ENCODE measurements at places on chromosomes 7 and 10.

DNA sequence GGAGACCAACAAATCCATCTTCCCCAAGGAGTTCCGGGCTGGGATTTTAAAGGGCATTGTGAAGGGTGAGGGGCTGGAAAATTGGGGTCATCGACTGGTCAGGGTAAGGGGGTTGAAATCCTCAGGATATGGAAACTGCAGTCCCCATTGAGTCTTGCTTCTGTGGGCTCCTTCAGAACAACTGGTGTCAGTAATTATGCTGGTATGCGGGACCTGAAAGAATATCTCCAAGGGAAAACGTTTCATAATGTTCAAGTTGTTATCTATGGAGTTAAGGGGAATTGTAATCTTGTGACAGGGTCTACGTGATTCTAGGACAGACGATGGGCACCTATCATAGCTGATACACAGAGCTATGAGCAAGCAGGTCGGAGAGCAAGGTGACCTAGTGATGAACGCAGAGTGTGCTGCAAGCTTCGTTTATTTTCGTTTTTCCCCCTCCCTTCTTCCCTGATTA lies 494 bp upstream of the RHBDD2 start:
- no peak for DNase-seq

- no peak for DNase-seq
Measured at GRCh38 chr10:63917363-63917762, 396.2 kb downstream of the REEP3 start.

DNA sequence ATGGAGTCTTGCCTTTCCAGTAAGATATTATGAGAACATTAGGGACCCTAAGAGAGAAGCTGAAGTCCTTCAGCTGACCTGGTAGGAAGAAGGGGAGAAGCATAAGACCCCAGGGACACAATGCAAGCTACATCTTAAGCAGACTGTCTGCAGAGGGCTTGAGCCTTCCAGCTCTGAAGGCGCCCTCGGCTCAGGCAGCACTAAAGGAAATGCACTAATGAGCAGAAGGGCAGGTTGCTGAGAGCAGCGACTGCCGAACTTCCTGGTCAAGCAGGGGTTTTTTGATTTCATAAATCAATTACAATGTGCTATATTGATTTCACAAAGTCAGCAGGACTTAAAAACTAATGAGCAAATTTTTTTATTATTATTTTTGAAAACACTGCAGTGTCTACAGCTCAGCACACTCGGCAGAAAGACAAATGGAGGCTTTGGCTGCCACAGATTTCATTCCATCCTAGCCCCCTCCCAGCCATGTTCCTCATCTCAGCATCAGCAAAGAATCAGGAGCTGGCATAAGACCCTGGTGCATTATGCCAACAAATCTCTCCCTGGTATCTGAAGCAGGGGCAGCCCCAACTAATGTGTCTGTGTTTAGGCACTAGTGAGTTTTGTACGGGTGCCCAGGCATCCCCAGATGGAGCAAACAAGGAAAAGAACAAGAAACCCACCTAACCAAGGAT lies 57.1 kb downstream of the LRRTM3 start:
- DNase-seq = no peak

DNA sequence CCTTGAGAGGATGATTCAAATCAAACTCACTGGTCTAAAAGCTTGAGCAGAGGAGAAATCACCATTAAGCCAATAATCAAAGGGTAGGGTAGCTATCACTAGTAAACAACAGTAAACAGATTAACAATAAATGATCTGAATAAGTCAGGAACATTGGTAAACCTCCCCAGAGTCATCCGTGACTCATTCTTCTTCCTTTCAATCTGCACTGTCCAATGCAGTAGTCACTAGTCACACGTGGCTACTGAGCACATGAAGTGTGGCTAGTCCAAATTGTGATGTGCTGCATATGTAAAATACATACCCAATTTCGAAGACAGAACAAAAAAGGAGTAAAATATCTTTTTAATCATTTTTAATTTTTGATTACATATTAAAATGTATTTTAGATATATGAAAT lies 64.0 kb downstream of the ERCC6 start:
- DNase-seq = no peak

- no peak for DNase-seq
Measured at GRCh38 chr10:59008452-59008851, 168.0 kb upstream of the PHYHIPL start.

GRCh38 chr10:114908896-114909295 lies 29.1 kb upstream of the TRUB1 start:
- no peak for DNase-seq

GRCh38 chr10:2620827-2621521 lies 446.4 kb upstream of the PFKP start:
- DNase-seq = no peak

DNA sequence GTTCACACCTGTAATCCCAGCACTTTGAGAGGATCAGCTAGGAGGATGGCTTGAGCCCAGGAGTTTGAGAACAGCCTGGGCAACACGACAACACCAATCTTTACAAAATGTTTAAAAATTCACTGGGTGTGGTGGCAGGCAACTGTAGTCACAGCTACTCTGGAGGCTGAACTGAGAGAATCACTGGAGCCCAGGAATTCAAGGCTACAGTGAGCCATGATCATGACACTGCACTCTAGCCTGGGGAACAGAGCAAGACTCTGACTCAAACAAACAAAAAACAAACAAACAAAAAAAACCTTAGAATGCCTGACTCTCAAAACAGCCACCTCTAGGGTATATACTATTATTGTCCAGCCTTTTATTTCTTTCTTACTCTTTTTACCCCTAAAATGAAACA lies 56.5 kb upstream of the PAPSS2 start:
- no peak for DNase-seq

- peak; percentile 6 for DNase-seq
Measured at GRCh38 chr7:118080947-118081346, 103.0 kb upstream of the LSM8 start.

DNA sequence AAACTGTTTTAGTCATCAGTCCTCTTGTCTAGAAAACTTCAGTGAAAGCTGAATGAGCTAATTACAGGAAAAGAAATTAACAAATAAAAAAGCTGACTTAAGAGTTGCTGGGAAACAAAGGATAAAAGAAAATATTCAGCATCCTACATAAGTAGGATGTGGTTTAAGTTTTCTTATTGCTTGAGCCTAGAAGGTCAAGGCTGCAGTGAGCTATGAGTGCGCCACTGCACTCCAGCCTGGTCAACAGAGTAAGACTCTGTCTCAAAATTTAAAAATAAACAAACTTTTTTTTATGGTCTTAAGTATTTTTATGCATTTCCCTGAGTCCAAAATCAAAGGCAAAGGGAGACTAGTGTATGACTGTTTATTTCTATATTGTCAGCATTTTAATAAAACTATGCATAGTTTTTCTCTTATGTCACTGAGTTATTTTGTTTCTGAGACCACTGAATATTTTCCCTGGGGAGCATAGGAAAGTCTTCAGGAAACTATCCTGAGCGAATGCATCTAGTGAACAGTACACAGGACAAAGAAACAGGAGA lies 40.0 kb upstream of the LRRN3 start:
- DNase-seq = no peak

- no peak for DNase-seq
Measured at GRCh38 chr7:105306298-105306748, 82.4 kb downstream of the SRPK2 start.

- DNase-seq = no peak
Measured at GRCh38 chr7:151866761-151867655, 9.9 kb downstream of the PRKAG2 start.

GRCh38 chr7:90453259-90453891 lies 16.1 kb upstream of the PTTG1IP2 start:
- no peak for DNase-seq

GRCh38 chr7:134293002-134293740 lies 23.6 kb downstream of the SLC35B4 start:
- no peak for DNase-seq

- no peak for DNase-seq
Measured at GRCh38 chr7:70456719-70457118, 675.2 kb upstream of the GALNT17 start.

DNA sequence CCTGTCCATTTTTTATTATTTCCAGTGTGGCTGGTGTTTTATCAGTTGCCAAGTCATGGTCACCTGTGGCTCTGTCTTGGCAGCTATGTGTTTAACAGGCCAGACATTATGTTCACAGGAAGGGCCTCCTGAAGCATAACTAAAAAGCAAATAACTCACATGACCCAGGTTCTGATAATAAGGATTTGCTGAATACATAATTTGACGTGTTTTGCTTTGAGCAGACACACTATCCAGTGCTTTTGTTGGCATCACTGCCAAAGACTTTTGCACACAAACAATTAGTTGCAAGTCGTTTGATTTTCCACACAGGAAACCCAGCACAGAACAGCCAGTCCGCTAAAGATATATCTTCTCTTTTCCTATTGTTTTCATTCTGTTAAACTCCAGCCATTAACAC lies 173.6 kb downstream of the ARL4A start:
- no peak for DNase-seq

DNA sequence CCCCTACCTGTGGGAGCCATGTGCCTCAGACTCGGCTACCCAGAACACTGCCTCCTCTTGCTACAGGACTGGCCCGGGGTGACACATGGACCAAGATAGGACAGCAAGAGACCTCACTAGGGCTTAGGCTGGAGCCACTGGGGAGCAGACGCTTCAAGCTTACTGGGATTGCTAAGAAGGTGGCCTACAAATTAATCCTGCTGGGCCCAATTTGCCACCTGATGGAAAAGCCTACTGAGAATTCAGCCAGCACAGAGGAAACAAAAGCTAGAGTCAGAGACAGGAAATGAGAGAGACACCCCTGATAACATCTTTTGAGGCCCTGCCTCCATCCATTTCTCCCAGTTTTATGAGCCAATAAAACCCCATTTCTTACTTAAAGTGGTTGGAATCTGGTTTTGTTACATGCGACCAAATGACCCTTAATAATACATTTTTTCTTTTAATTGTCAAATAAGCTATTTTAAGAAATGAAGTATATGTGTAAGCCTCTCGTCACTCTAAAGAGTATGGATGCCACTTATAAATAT lies 282.1 kb downstream of the CXCL12 start:
- no peak for DNase-seq

DNA sequence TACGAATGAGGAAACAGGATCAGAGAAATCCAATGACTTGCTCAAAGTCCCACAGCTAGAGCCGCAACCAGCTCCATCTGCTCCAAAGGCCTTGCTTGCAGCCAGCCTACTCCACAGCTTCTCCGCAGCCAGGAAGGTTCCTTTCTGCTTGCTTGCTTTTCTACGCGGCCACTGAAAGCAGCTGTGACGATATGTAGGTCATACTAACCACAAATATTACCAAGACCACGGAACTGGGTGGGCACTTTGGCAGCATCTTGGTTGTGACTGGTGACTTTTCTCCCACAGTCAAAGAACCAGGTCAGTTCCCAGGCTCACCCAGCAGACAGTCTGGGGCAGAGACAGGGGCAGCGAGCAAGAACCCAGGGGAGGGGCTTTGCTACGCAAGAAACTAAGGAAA lies 86.4 kb downstream of the FAM53B start:
- DNase-seq = no peak

DNA sequence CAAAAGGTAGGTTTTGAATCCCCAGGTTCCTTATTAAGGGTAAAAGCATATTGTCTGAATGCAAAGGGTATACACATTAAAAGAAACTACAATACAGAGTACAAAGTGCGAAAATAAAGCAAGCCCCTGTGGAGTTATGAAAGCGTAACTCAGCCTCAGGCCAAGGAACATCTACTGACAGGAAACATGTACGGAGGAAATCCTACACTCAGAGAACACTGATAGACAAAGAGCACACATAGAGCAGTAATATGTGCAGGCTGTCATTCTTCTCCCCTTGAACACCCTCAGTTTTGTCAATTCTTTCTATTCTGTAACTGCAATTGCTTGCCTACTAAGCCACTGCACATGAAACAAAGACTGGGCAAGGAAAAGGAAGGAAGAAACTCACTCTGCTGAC lies 150.2 kb downstream of the DGKB start:
- no peak for DNase-seq

- DNase-seq = no peak
Measured at GRCh38 chr7:4687956-4688355, 5.9 kb downstream of the FOXK1 start.

- no peak for DNase-seq
Measured at GRCh38 chr10:117663750-117664149, 121.2 kb downstream of the EMX2 start.

- peak; percentile 63 for DNase-seq
Measured at GRCh38 chr10:79196470-79197461, 128.0 kb downstream of the ZMIZ1 start.

DNA sequence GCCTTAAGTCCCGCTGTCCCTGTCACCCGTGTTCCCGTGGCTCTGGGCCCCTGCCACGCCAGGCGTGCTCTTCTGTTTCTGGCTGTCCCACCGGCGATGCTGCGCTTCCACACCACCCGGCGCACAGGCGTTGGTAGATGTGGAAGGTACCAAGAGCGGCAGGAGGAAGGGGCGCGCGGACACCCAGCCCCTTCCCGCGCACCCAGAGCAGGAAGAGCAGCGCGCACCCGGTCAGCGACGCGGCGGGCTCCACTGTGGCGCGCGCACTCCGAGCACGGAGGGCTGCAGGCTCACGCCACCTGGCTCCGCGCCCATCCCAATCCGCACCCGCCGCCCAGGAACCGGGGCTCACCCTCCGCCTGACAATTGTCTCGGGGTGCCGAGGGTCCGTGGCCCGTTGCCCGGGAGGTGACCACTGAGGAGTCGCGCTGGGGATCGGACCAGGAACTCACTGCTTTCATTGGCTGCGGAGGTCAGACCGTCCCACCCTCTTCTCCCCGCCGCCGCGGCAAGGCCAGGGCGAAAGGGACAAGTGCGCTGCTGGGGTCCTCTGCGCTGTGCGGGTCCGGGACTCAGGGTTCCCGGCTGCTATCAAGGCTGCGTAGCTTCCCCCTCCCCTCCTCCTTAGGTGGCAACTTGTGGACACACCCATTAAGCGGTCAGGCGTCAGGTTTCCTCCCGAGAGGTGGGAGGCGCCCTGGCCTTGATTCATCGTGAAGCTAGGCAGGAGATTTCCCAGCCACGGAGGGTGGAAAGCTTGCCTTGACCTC lies 121.6 kb upstream of the ZNF92 start:
- DNase-seq = no peak

DNA sequence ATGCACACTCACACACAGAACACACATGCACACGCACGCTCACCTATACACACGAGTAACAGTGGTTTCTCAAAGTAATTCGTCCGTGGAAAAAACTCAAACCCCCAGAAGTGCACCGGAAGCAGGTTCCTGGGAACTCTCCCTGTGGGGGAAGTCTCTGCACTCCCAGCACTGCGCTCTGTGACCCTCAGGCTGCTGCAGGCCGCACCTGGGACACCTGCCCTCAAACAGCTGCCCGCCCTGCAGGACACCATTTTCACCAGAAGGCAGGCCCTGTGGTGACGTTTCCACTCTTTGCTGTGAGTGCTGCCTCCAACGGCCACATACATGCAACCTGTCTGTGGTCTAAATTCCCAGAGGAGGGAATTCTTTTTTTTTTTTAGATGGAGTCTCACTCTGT lies 21.3 kb downstream of the YKT6 start:
- no peak for DNase-seq

All from stimulated activated CD4-positive, alpha-beta T cell treated with anti-CD3 and anti-CD28 coated beads, Interleukin-1b, Interleukin-23, amount 100 ng/mL, for 24 hours (primary cell).